ENCODE measurements at places on chromosomes 3 and 15.

DNA sequence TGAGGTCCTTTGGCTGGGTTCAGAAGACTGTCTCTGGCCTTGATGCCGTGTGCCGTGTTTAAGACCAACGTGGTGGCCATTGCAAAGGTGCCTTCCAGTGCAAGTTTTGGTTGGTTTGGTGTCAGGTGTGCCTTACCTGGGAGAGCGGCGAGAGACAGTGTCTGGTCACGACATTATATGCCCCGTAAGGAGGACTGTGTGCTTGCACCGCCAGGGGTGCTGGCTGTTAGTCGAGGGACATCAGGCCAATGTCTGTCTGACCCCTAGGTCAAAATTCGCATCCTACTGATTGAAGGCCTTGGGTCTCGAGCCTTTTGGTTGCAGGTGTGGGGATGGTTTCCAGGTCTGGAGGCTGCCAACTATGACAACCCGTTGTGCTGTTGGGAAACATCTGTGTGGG, 111.9 kb downstream of the SNRPN start:
- DNase-seq = no peak

GRCh38 chr3:71142441-71143161, 440.9 kb downstream of the FOXP1 start:
- DNase-seq = no peak

DNA sequence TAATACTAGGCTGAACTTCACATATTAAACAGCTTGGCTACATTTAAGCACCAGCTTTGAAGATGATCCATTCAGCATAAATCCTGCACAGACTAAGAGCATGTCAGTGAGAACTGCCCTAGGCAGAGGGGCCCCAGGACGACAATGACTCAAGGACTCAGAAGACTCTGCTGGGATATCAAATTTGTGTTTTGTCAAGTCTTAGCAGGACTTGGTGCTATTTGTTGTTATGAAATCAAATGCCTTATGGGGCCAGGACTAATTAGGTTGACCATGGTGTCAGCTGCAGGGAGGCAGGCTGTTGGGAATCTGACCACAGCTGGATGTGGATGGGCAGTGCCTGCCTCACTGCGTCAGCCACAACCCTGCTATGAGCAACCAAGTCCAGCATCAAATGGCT, 91.8 kb downstream of the RYR3 start:
- no peak for DNase-seq

DNA sequence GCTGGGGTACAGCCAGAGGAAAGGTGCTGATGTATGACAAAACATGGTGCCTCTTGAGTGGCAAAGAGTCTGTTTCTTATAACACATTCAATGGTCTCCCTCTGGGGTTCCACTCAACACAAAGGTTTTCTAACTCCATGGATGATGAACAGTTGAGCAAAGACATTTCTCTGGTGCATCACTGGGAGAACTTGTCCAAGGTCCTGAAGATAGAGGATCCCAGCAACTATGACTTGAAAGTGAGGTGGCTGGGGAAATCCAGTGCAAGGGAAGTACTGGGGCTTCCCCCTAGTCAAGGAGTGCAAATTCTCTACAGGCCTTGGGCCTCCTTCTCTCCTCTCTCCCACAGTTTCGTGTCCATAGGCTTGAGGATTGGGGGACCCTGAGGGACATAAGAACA, 431.1 kb downstream of the WDR72 start:
- DNase-seq = no peak

DNA sequence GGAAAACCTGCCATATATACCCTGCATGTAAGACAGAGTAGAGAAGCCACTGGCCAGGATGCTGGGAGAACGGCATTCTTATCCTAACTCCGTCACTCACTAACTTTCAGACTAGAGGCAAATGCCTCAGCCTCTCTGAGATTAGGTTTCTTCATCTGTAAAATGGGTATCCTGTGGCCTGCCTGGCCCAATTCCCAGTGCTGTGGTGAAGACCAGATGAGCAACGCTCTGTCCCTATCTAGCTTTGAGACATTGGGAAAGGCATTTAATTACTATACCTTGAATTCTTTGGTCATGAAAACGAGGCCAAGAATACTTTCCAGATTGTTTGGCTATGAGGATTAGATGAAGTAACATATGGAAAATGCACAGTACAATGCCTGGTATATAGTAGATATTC, 35.9 kb downstream of the CEMIP start:
- DNase-seq = no peak

DNA sequence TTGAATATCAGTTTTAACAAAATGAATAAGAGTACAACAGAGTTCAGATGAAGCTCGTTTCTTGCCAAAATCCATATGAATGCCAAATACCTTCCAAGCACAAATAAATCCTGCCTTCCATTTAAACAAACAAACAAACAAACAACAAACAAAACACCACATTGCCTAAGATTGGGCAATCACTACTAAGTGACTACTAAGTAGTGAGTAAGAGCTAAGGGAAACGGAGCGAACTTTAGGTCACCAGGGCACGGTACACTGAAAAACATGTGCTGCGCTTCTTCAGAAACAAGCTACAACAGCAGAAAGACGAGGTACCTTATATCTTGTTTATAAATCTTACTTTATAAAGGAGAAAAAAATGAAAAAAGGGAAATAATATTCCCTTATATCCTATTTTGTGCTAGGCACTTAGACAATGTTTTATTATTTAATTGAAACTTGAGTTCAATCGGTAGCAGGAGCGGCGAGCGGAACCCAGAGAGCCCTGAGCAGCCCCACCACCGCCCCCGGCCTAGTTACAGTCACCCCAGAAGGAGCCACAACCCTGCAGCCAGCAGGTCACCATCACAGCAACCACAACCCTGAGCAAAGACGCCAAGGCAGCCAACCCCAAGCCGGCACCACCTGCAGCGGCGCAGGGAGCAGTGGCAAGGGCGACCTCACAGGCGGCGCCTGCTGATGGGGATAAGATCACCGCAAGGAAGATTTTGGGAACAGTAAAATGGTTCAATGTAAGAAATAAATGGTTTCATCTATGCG, 216.9 kb downstream of the ZBTB20 start:
- no peak for DNase-seq

DNA sequence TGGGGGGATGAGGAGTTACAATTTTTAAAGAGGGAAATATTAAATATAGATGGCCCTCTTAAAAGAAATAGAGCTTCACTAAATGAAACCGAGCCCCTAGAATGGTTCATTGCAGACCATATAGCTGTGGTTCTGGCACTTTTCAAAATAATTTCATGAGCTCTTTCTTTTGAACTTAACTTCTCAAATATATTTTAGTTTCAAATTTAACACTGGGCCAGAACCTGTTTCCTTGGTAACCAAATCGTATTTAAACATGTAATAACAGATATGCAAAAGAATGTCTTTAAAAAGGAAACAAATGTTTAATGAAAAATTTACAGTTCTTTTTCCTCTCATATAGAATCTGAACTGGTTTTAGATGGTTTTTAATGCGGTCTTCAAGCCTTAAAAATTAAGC, 20.1 kb downstream of the ZBTB38 start:
- DNase-seq = no peak

DNA sequence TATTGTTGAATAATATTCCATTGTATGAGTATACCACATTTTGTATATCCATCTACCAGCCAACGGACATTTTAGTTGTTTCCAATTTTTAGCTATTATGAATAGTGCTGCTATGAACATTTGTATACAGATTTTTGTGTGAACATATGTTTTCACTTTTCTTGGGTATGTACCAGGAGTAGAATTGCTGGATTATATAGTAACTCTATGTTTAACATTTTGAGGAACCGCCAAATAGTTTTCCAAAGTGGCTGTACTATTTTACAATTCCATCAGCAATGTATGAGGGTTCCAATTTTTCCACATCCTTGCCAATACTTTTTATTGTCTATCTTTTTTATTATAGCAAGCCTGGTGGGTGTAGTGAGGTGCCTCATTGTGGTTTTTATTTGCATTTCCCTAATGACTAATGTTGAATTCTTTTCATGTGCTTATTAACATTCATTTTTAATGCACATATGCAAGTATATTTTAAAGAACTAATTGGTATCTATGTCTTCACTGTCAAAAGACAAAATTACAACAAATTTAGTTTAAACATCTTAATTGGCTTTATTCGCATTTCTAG, 77.5 kb upstream of the PIAS1 start:
- no peak for DNase-seq

- no peak for DNase-seq
Observed at GRCh38 chr15:35888815-35889214, 342.9 kb upstream of the DPH6 start.

DNA sequence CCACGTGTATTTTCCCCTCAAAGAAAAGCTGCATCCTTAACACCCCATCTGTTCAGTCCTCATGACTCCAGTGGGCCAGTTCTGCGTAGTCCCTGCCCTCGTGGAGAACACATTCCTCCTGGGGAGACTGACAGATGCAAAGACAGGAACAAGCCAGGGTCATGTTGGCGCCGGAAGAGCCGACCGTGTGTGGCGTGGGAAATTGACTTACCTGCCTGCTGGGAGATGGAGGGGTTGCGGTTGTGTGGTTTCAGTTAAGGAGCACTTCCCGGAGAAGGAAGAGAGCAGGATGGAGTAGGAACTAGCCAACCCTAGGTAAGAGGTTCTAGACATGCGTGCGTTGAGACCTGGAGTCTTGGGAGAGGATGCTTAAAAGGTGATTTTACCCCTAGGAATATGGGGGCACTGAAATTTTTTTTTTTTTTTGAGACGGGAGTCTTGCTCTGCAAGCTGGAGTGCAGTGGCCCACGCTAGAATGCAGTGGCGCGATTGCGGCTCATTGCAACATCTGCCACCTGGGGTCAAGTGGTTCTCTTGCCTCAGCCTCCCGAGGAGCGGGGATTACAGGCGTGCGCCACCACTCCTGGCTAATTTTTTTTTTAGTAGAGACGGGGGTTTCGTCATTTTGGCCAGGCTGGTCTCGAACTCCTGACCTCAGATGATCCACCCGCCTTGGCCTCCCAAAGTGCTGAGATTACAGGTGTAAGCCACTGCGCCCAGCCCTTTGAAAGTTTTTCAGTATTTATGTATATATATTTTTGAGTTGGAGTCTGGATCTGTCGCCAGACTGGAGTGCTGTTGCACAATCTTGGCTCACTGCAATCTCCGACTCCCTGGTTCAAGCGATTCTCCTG, 1.4 kb downstream of the VHL start:
- no peak for DNase-seq

Data from kidney glomerular epithelial cell (primary cell).